ENCODE measurements at places on chromosomes 3 and 15.

DNA sequence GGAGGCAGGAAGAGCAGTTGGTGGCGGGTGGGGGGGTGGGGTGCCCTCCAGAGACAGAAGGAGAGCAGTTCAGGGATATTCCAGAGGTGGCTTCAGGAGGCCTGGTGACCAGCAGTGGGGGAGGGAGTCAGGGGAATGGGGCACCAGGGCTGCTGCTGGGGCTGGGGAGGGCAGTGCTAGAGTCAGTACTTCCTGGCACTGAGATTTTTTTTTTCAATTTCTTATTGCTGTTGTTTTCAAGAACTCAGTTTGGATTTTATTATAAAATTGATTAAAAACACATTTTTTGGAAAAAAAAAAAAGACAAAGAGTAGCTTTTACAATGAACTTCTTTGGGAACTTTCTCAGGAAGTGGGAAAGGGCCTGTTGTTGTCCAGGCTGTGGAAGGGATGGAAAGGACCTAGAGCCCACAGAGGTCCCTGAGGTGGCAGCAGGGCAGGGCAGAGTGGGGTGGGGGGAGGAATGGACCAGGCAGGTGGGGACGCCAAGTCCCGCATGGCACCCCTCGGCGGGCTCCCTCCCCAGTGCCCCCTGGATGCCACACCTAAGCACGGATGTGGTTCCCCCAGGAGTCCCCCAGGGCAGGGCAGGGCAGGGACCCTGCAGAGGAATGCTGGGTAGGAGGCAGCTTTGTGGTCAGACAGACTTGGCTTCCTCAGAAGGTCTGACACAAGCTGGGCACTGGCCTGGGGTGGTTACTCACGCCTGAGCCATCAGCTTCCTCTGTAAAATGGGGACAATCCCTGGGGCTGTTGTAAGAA, 8.5 kb upstream of the ANPEP start:
- no peak for DNase-seq

DNA sequence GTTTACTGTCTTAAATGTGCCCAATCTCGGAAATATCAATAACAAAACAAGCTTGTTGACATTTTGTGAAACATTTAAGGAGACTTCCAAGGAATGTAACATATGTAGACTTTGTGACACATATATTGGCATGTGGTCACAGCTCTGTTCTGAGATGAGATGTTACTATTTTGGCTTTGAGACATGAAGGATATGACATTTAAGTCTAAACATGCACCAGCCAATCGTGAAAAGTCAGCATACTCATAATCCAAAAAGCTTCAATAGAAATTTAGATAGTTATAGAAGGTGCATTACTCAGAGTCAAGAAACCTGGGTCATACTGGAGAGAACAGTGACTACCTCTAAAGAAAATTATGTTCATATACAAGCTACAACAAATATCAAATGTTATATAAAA, 13.4 kb downstream of the COMMD2 start:
- DNase-seq = no peak

GRCh38 chr15:72685925-72686794, at the start of the genes BBS4 and HIGD2B:
Gene BBS4, plus strand, starts transcription at chr15:72686207. Its CDS starts 21 bp downstream, at chr15:72686228.
Gene HIGD2B, minus strand, starts transcription at chr15:72686182. Its CDS starts 9,808 bp downstream, at chr15:72676374.
- DNase-seq = no peak

DNA sequence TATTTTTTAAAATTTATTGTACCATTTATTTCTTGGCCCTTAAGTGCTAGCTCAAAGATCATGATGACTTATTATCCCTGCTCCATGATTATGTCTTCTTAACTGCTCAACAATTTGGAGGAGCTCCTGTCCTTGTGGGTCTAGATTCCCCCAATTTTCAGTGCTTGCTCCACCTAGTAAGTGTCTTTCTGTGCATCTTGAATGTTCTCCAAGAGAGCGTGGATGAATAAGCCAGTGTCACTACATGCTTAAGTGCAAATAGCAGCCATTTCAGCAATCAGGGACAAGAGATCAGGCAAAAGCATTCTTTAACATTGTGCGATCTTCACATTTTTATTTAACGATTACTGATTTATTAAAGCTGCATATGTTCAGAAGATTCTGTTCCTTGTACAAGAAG, 99.4 kb downstream of the ALCAM start:
- DNase-seq = no peak

GRCh38 chr3:181330257-181330656, 340.7 kb upstream of the DNAJC19 start:
- no peak for DNase-seq

DNA sequence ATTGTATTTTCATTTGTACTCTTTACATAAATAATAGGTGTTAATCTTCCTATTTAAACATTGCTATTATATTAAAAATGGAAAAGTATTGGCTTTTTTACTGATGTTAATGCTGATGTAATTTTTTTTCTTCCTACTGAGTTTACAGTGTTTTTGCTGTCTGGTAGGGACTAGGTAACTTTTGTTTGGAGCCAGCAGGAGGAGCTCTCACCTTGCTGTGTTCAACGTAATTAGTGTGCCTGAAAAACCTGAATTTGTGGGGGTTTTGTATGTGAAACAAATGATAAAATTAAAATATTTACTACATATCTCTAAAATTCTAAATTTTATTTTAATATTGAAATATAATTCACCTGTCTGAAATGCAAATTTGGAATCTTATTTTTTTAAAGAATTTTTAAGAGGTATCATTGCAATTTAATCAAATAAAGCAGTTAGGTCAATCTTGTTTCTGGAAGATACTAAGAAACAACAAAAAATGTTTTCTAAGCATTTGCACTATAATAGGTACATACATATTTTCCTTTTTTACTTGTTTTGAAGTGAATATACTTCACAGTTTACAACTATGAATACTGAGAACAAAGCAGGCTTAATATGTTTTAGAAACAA, 48.8 kb downstream of the EPHA6 start:
- peak; percentile 73 for DNase-seq

DNA sequence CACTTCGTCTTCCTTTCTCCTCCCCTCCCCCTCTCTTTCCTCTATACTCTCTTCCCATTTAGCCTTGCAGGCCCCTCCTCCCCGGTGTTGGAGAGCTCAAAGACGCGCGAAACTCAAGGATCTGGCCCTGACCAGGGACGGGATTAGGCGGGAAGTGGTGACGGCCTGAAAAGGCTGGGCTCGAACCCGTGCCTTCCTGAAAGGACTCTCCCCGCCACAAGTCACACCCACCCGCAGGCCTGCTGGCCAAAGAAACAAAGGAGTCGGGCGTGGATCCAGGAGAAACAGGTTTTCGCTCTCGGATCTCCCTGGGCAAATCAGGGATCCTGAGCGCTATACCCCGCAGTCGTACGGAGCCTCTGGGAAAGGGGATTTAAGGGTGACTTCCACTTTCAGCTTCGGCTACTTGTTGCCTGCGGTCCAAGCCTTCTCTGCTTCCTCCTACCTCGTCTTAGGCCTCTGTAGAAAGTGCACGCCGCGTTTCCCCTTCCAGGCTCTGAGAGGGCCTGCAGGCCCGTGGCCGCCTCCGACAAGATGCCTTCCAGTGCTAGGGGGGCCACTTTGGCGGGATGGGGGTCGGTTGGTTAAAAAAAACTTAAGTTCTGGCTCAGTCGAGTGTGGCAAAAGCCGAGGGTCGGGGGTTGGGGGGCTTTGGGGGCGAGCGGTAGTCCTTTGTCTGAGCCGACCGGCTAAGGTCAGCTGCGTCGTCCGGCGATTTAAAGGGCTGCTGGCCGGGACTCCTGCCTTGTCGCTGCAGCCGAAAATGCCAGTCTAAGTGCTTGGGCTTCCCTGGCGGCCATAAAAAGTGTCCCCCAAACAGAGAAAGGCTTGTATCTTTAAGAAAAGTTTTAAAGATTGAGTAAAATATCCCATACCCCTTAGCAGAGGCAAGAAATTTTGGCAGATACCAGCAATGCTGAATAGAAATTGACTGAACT, 8.2 kb downstream of the ZIC4 start:
- DNase-seq = no peak

GRCh38 chr15:70387081-70387480, 289.4 kb upstream of the TLE3 start:
- DNase-seq = no peak

- no peak for DNase-seq
Measured at GRCh38 chr3:27326202-27326601, 43.0 kb downstream of the NEK10 start.

DNA sequence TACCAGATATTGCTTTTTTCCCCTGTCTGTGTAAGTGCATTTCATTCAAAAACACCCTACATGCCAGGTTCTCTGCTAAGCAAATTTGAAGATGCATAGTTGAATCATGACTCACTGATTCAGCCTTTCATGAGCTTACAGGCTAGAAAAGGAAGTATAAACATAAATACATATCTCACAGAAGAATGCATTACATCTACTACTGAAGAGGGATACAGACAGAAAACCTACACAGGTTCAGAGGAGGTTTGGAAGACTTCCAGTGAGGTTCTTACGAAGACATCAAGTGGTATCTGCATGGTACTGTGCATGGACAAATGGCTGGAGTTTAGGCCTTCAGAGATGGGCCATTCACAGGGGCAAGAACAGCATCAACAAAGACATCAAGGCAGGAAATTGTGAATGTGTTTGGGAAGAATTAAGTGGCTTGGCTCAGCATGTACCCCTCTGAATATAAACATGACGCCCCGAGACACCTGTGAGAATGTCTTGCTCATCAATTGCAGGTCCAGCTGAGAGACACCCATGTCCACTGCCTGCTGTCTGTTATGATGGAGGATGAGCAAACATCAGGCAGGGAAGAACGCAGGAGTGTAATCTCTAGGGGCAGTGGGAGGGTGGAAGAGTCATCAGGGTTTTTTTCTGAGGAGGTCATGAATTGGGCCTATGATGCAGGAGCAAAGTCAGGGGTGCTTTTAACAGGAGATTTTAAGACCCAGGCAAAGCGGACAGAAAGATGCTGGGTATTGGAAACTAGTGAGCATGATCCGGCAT, 105.1 kb upstream of the GALNT15 start:
- DNase-seq = no peak

DNA sequence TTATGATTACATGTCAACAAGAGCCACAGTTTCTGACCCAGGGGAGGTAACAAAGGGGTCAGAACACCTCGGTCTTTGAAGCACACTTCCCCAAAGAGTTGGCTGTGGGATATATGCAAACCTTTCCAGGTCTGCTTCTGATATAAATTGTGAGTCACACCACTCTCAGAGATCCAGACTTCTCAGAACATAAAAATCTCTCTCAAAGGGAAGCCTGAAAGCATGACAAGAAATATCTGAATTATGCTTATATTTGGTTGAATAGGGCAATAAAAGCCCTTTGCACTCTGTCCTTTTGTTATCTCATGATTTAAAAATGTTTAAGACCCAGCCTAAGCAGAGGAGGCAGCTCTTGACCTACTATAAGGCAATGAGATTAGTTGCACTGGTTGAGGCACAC, 56.8 kb downstream of the MYH15 start:
- DNase-seq = no peak

GRCh38 chr15:63042877-63043334, 359 bp downstream of the TPM1 start:
- no peak for DNase-seq

- DNase-seq = no peak
Measured at GRCh38 chr3:34016925-34017587, 218.6 kb downstream of the PDCD6IP start.

DNA sequence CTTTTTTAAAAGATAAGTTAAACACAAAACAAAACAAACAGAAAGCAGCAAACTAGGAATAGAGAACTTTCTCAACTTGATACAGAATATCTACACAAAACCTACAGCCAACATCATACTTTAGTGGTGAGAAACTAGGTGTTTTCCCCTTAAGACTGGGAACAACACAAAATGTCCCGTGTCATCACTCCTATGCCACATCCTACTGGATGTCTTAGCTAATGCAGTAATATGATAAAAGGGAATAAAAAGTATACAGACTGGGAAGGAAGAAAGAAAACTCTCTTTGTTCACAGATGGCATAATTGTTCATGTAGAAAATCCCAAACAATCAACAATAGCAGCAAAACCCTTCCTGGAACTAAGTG, 45.9 kb downstream of the TMEM45A start:
- no peak for DNase-seq

GRCh38 chr3:38717355-38718240, 68.1 kb upstream of the SCN5A start:
- DNase-seq = no peak

DNA sequence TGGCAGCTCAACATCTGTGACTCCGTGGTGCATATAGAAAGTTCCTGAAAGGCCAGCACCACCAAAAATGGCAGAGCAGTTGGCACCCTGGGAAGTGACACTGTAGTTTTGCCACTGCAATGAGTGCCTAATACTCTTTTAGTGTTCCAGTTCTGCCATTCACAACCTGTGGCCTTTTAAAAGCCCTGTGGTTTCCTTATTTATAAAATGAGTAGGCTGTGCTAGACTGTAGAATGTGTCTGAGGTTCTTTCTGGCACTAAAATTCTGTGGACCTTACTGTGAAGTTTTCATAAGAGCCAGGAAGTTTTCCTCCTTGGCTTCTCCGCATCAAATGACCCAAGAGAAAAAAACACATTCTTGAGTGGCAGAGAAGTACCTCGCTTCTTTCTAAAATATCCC, 74.1 kb downstream of the MME start:
- DNase-seq = no peak

- no peak for DNase-seq
Measured at GRCh38 chr3:186640929-186641328, 730 bp downstream of the FETUB start.

DNA sequence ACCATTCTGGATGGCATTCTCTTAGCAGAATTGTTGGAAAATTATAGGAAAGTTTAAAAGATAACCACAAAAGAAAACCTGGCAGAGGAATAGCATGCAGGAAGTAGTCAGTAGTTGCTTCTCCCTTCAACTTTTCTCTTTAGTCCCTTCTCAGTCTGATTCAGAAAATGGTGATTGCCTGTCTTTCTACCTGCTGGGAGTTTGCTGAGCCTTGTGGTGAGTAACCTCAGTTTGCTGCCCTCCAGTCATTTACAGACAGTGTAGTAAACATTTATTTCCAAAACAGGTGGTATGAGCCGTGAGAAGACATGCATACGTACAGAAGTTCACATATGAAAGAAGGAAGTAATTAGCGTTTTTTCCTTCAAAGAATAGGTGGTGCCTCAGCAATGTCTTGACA, 224.7 kb upstream of the POU1F1 start:
- no peak for DNase-seq

GRCh38 chr3:52841211-52841980, 6.6 kb upstream of the MUSTN1 start:
- no peak for DNase-seq

GRCh38 chr15:74036271-74037170, 42.0 kb downstream of the PML start:
- peak; percentile 12 for DNase-seq

- no peak for DNase-seq
Measured at GRCh38 chr3:120350401-120350941, 1.3 kb upstream of the LRRC58 start.

DNA sequence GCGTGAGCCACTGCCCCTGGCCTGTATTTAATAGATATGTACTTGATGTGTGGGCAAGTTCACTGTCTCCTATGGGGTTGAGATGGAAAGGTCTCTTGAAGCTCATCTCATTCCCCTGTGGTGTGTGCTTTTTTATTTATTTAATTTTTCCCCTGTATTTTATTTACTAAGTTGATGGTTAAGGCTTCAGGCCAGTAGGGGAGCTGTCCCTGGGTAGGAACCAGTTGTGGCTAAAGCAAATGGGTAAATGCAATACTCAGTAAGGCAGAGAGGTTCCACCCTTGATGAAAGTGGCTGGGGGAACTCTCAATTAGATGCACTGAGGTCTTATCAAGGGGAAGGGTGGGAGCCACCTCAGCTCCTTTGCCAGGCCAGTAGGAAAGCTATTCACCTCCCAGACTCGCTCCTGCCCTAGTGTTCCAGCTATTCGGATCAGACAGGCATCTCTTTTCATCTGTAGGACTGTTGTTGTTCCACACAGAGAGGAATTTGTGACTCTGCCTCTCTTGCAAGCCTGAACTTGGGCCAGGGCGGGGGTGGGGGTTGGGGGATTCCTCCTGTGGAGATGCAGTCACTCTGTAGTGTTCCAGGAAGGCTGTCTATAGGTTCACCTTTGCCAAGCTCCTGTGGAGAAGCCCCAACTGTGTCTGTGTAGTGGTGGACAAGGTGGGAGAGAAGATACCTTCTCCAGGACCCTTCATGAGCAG, 26.1 kb downstream of the PCCB start:
- no peak for DNase-seq
